Uterus (tissue), 4 donors: ENCODE measurements at places on chromosomes 2 and 18. TPM values are rescaled to one million over a fixed set of nuclear protein-coding genes. Genes with fewer than 3 reads are reported as not detected.

The TOGARAM2 gene
- total RNA-seq: not detected

The MBD2 gene
- 10.8 TPM for total RNA-seq

The EFHD1 gene
- 50.3 TPM for total RNA-seq

The ANKRD44 gene
- total RNA-seq: 20.5 TPM

The LAMA3 gene
- total RNA-seq: 55.3 TPM

The RAMP1 gene
- total RNA-seq: 461 TPM

The CCDC68 gene
- total RNA-seq: 6.9 TPM

The ZNF521 gene
- total RNA-seq: 50.2 TPM

The GLI2 gene
- 2.9 TPM for total RNA-seq

The ALKAL2 gene
- 33.1 TPM for total RNA-seq

The ZSWIM2 gene
- not detected for total RNA-seq

The SERPINB5 gene
- not detected for total RNA-seq

The SLC4A5 gene
- 15.1 TPM for total RNA-seq

The ABHD3 gene
- 17.2 TPM for total RNA-seq

The LRP1B gene
- 7.3 TPM for total RNA-seq

The PLEKHH2 gene
- 124 TPM for total RNA-seq

The LCT gene
- not detected for total RNA-seq

The TMEM17 gene
- not detected for total RNA-seq

The SERPINB10 gene
- not detected for total RNA-seq

The BMP10 gene
- total RNA-seq: not detected

The SERPINB12 gene
- not detected for total RNA-seq

The HES6 gene
- total RNA-seq: 9.5 TPM

The CDH2 gene
- total RNA-seq: 58.2 TPM

The DSG4 gene
- not detected for total RNA-seq

The STARD6 gene
- not detected for total RNA-seq

The ZNF2 gene
- total RNA-seq: 5.9 TPM

The LRATD1 gene
- total RNA-seq: 14.1 TPM

The DSC3 gene
- 1.3 TPM for total RNA-seq

The WDFY1 gene
- total RNA-seq: 47.4 TPM

The CSRNP3 gene
- 44.1 TPM for total RNA-seq

The LBX2 gene
- not detected for total RNA-seq

The ASTL gene
- not detected for total RNA-seq

The SNTG2 gene
- 3.2 TPM for total RNA-seq

The ALPG gene
- not detected for total RNA-seq

The MEX3C gene
- 69.4 TPM for total RNA-seq

The C2orf81 gene
- 2.9 TPM for total RNA-seq

The TEKT4 gene
- total RNA-seq: not detected

The R3HDM1 gene
- 0.59 TPM for total RNA-seq

The DSC2 gene
- total RNA-seq: 0.26 TPM

The CLEC4F gene
- total RNA-seq: 5.0 TPM

The PLB1 gene
- total RNA-seq: 2.9 TPM

The MEP1B gene
- not detected for total RNA-seq
